Dermis blood vessel endothelial cell (primary cell): ENCODE measurements at places on chromosomes 3 and 15. TPM values are rescaled to one million over a fixed set of nuclear protein-coding genes. Genes with fewer than 3 reads are reported as not detected.
A peak's percentile ranks its signal among the peaks of the same experiment; 100 is the strongest.

The MCF2L2 gene
- 0.34 and 0.84 TPM in 2 replicates for total RNA-seq

The UROC1 gene
- total RNA-seq, result 0.19 TPM in 1 of 2 replicates, not detected in the other

The ATP13A5 gene
- not detected in 2 replicates for total RNA-seq

The ALG3 gene
- total RNA-seq, result 36.8 and 40.6 TPM in 2 replicates

The IMPDH2 gene
- 145 and 226 TPM in 2 replicates for total RNA-seq

GRCh38 chr3:129688271-129688895, 81.9 kb upstream of the PLXND1 start:
- DNase-seq, result peak; percentile 4

DNA sequence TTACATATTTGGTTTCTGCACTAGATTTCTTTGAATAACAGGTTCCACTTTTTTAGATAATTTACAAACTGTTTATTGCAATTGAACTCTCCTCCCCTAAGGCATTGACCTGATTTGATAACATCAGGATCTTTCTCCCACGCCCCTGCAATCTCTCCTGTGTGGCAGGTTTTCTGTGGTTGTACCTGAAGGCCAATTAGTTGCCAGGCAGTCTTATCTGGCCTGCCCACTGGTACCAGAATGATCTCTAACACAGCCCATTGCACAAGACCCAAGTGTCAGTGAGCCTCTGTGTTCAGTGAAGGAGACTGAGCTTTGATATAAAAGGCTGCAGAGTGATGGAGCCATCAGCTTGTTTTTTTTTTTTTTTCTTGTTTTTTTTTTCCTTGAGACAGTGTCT, 3.3 kb downstream of the ACAD9 start:
- DNase-seq, result no peak

DNA sequence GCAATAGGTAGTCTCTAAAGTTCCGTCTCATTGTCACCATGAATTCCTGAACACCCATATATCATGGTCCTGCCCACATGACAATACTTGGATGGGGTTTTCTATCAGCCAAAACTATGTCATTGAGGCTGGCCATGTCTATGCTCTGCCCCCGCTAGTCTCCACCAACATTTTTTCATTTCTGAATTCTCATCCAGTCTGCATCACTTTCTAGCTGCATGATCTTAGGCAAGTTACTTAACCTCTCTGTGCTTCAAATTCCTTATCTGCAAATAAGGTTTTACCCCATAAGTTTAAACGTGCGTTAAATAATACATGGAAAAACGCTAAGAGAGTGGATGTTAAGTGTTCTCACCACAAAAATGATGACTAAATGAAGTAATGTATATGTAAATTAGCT, 14.1 kb downstream of the HERC1 start:
- DNase-seq, result no peak

DNA sequence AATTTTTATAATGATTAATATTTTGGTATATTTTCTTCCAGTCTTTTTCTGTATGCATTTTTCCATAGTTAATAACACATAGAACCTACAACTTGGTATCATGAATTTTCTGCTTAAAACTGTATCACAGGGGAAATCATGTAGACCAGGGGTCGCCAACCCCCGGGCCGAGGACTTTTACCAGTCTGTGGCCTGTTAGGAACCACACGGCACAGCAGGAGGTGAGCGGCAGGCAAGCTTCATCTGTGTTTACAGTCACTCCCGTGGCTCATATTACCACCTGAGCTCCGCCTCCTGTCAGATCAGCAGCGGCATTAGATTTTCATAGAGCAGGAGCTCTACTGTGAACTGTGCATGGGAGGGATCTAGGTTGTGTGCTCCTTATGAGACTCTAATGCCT, 54.7 kb downstream of the RPL22L1 start:
- no peak for DNase-seq

DNA sequence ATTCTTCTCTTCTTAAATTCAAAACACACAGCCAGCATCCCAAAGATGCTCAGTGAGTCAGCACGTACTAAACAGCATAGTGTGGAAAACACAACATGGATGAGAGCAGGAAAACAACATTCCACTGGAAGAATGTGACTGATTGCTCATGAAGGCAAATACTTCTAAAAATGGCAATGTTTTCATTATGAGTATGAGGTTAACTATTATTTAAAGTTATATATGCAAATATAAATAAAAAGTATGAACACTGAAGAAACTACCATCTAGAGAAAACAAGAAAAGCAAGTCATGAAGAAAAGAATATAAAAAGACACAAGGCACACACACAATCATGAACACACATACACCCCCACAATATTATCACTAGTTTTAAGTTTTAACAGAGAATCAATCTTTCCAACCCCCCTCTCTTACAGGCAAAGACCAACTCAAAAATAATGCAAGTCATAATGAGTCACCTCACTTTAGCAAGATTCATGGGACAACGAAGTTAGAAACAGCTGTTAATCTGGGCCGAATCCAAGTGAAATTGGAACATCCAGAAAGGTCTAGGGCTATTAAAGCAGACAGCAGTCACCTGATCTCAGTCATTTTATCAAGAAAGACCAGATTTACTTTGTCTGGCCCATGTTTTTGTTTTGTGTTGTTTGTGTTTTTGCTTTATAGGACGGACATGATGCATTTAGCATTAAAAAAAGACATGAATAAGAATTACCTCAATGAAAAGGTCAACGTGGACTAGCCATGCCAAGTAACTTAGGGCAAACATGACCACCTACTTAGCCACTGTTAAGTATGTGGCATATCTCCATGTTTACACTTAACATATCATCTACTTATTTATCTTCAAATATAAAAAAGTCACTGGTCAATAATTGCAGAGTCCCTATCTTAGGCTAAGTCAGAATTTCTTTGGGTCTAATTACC, 18.1 kb downstream of the GBE1 start:
- peak; percentile 96 for DNase-seq

DNA sequence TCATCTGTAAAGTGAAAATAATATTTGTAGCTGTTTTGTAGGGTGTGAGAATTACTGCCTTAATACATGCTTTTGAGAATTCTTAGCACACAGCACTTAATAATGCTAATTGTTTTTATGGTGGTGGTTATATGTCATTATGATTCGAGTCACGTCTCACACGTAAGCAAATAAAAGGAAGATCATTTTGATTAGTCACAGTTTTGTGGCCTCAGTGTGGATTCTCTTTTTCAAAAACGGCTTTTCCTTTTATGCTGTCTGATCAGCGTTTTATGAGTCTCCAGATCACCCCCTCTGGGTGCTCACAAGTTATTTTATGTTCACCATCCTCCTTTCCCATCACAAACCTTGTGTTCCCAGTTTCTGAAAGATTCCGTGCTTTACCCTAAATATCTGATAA, 255.6 kb upstream of the CNTN4 start:
- no peak for DNase-seq

- peak; percentile 4 for DNase-seq
Observed at GRCh38 chr3:106068381-106068780, 199.6 kb upstream of the CBLB start.

- DNase-seq, result no peak
Observed at GRCh38 chr3:85626662-85627061, 667.9 kb downstream of the CADM2 start.

- no peak for DNase-seq
Observed at GRCh38 chr3:161203485-161204098, 17.5 kb upstream of the NMD3 start.

- no peak for DNase-seq
Observed at GRCh38 chr3:19457449-19457848, 309.1 kb downstream of the KCNH8 start.

GRCh38 chr15:72998226-72998625, 54.0 kb upstream of the NEO1 start:
- no peak for DNase-seq

GRCh38 chr3:90054311-90054710, 946.9 kb downstream of the EPHA3 start:
- no peak for DNase-seq

DNA sequence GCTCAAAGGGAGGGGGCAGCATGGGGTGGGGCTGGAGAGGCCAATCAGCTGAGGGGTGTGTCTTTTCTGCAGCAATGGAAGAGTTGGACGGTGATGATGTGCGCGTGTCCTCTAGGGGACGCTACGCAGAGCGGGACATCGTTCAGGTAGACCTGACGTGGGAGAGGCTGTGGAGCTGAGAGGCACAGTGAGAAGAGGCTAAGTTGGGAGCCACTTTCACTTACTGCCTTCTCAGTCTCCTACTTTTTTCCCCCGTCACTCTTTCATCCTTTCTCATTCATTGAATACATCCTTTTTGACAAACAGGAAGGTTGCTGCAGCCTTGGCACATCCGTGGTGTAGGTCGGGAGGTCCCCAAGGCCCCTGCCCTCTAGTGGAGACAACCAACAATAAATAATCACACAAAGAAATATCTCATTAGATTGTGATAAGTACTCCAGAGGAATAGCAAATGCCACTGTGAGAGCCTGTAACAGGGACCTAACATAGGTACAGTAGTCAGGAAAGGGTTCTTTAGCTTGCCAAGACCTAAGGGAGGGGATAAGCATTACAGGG, 4.4 kb upstream of the BRPF1 start:
- DNase-seq, result peak; percentile 33

GRCh38 chr3:172142051-172142863, 102.9 kb downstream of the FNDC3B start:
- DNase-seq, result peak; percentile 92
